Right lobe of liver (tissue), 6 donors: ENCODE measurements at places on chromosomes 4 and X. TPM values are rescaled to one million over a fixed set of nuclear protein-coding genes. Genes with fewer than 3 reads are reported as not detected.

The RTL9 gene
- total RNA-seq: 0.18 TPM

DNA sequence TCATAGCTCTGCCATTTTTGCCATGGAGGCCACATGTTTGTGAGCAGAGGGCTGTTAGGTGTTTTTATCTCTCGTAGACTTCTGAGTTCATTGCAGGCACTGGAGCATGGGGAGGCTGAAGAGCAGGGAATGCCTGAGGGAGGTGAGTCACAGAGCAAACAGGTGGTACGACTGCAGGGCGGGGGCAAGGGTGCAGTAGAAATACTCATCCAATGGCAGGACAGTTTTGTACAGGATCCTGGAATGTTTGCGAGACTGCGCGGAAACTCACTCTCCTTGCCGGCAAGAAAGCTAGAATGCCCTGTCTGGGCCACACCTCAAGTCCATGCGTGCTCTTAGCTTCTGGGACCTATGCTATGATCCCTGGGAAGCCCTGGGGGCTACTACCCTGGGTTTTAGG is 20.0 kb upstream of the VCX2 start:
- H3K27me3 ChIP-seq: no peaks in the 10 kb centered on the region
- H3K4me1 ChIP-seq: no peaks in the 10 kb centered on the region
- no peak overlapping the region for H3K27ac ChIP-seq
- H3K4me3 ChIP-seq: no peak overlapping the region

DNA sequence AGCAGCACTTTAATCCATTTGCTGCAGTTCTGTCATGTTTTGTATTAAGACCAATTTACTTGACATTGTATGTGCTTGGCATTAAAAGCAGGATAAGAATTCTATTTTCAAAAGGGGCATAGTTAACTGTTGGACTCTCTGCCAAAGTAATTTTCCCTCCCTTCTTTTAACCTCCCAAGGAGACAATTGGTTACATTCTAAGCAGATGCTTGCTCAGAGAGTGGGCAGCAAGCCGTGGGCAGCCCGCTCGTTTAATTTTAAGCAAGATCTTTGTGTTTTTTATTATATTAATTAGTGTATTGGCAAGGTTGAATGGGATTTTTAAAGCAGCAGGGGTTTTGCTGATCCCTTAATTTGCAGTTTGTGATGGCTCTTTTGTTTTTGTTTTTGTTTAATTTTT is 37.1 kb upstream of the KLHL8 start:
- no peaks in the 10 kb centered on the region for H3K27me3 ChIP-seq
- no peaks in the 10 kb centered on the region for H3K4me1 ChIP-seq
- no peak overlapping the region for H3K27ac ChIP-seq
- DNase-seq: no peak

DNA sequence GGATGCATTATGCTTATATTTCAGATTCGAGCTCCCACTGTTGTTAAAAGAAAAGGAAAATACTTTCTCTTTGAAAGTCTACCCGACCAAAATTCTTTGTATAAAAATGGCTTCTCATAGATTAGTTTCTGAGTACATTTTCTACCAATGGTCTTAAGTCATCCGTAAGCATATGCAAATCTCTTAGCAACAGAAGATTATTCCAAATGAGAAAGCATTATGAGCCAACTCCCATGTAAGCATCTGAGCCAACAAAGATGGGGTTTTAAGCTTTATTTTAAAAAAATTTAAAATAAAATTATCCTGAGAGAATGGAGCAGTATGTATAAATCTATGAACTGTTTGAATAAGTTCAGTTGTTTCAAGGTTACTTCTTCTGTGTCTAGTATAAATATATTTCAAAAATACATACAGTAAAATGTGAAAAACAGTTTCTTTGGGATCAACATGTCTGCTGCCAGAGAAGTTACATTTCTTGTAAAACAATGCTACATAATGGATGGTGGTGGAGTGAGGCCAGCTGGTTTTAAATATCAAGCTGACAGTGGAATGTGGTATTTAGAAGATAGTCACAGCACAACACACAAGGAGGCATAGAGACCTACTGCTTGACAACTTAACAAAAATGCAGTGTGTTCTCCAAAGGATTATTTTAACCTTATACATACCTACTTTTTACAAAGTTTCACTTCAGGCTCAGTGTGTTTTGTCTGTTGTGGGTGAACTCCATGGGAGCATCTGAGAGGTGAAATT is 199.5 kb upstream of the DIPK2B start:
- DNase-seq: no peak
- no peak overlapping the region for H3K4me3 ChIP-seq
- H3K27me3 ChIP-seq: no peaks in the 10 kb centered on the region
- no peaks in the 10 kb centered on the region for H3K36me3 ChIP-seq

GRCh38 chr4:7420661-7421040 is 14.1 kb downstream of the PSAPL1 start:
- DNase-seq: peak; percentile 10
- no peaks in the 10 kb centered on the region for H3K36me3 ChIP-seq
- H3K4me1 ChIP-seq: no peaks in the 10 kb centered on the region
- no peaks in the 10 kb centered on the region for H3K27me3 ChIP-seq

- no peaks in the 10 kb centered on the region for H3K27me3 ChIP-seq
- H3K4me1 ChIP-seq: no peaks in the 10 kb centered on the region
- H3K36me3 ChIP-seq: no peaks in the 10 kb centered on the region
- H3K27ac ChIP-seq: no peak overlapping the region
Measured at GRCh38 chr4:80112236-80112635, 39.2 kb upstream of the ANTXR2 start.
